ENCODE measurements at places on chromosomes 7 and 10.

DNA sequence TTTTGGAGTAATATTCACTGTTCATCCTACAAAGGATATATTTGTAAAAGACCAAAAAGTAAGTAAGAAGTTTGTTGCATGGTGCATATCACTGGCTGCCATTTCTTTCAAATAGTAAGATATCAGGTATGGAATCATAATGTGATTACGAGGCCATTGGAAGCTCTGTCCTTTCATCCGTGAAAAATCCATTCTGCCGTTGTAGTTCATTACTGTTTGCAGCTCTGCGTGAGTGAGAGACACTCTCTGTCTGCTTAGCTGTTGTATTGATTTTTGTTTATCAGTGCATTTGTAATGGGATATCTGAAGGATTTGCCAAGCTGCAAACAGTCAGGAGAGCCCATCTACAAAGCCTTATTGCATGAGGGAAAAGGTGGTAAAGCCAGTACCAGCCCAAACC, 44.1 kb upstream of the SLC39A12 start:
- no peak for DNase-seq

- no peak for DNase-seq
Measured at GRCh38 chr10:69803809-69804208, 2.1 kb downstream of the COL13A1 start.

GRCh38 chr10:44362866-44363711, 21.8 kb downstream of the CXCL12 start:
- DNase-seq = no peak

- no peak for DNase-seq
Measured at GRCh38 chr10:30052062-30052461, 7.3 kb downstream of the JCAD start.

DNA sequence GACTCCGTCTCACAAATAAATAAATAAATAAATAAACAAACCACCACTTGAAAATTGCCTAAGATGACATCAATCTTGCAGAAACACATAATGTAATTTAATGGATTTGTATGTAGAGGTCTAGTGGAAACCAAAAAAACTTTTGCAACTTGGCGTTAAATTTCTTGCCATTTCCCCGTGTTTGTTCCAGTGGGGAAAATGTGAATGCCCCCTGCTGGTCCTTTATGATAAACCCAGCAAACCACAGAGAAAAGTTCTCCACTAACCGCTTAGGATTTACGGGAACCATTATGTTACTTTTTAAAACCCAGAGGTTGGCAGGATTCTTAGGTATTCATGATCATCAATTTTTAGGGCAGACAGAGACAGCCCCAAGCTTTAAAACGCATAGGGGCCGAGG, 32.5 kb downstream of the LAMB4 start:
- DNase-seq = no peak

DNA sequence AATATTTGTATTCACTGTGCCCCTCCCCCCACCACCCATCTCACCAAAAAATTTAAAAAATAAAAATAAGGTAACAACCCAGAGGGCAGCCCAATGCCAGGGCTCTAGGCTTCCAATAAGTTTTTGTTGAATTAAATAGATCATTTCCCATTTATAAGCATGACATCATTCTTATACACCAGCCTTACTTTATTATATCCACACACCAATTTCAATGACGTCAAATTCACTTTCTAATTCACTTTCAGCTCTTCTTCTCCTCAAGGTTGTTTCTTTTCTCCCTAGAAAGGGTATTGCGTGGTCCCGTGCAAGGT, 1.2 kb upstream of the DKK1 start:
- DNase-seq = no peak

GRCh38 chr7:74013539-74014272, 14.3 kb upstream of the ELN start:
- DNase-seq = no peak

GRCh38 chr7:77716804-77717203, 20.5 kb downstream of the RSBN1L start:
- no peak for DNase-seq

GRCh38 chr7:81280531-81280930, 361.7 kb upstream of the SEMA3C start:
- DNase-seq = no peak

GRCh38 chr10:96613576-96613975, 26.8 kb upstream of the TM9SF3 start:
- no peak for DNase-seq

- DNase-seq = no peak
Measured at GRCh38 chr10:20108021-20108420, 291.8 kb downstream of the PLXDC2 start.

DNA sequence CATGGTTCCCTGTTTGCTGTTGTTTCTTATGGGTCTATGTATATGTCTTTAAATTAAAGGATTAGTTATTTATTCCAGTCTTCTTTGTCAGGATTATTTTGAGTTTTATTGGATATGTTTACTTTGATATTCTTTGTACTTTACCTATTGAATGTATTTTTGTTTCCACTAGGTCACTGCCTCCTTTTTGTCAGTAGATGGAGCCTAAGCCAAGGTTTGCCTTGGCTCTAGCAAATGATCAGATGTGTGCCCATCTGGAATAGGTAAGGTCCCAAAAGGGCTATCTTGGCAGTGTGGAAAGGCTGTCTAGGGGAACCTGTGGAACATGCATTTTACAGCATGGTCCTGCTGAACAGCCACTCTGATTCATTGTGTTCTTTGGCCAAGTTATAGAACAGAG, 337.3 kb upstream of the GHITM start:
- DNase-seq = no peak

DNA sequence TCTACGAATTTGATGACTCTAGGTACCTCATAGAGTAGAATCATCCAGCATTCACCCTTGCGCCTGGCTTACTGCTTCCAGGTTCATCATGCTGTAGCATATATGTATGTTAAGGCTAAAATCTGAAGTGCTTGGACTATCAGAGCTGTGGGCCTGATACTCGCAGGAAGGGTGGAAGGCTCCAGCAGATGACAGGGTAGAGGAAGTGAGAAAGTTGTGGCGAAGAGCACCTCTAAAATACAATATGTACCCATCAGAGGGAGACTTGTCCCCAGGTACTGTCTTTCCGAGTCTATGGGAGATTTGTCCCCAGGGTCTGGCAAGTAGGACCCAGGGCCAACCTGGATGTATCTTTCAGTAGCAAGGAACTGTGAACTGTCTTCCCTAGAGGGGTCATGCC, 48.1 kb upstream of the PLEKHA1 start:
- DNase-seq = no peak

DNA sequence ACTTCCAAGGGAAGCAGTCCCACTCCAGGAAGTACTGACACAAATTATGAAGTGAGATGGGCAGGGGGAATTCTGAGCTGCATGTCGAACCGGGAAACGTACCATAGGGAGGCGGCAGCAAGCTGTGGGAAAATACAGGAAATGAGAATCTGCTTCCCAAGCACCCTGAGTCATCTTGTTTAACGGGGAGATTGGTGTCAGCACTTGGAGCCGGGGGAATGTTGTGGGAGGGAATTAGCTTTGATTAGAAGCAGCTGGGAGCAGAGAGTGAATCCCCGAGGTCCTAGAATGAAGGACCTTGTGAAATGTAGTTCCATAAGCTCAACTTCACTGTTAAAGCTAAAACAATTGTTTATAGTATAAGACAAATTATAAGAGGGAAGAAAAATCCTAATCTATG, 141.4 kb upstream of the PRKCQ start:
- no peak for DNase-seq

DNA sequence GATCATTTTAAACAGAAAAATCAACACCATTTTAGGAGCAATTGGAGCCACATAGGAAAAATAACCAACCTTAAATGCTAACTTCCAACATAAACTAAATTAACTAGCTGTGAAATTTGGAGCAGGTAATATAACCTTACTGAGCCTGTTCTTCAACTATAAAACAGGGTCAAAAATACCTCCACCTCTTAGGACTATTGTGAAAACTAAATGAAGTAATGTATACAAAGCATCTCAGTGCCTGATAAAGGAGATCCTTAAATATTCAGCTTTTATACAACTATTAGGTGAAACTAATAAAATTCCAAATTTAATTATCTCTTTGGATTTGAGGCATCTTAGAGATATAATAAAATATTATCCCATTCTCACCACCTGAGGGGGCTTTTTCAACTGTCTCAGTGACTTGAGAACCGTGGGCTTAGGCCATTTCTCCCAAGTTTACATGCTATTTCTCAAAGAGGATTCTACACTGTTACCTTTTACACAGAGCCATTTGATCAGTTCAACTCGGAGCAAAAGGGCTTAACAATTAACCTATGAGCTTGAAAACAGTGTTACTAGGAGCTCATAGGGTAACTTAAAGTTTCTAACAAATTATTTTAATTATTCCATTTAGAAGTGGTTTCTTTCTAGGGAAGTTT, 165.0 kb upstream of the ASAH2 start:
- no peak for DNase-seq

DNA sequence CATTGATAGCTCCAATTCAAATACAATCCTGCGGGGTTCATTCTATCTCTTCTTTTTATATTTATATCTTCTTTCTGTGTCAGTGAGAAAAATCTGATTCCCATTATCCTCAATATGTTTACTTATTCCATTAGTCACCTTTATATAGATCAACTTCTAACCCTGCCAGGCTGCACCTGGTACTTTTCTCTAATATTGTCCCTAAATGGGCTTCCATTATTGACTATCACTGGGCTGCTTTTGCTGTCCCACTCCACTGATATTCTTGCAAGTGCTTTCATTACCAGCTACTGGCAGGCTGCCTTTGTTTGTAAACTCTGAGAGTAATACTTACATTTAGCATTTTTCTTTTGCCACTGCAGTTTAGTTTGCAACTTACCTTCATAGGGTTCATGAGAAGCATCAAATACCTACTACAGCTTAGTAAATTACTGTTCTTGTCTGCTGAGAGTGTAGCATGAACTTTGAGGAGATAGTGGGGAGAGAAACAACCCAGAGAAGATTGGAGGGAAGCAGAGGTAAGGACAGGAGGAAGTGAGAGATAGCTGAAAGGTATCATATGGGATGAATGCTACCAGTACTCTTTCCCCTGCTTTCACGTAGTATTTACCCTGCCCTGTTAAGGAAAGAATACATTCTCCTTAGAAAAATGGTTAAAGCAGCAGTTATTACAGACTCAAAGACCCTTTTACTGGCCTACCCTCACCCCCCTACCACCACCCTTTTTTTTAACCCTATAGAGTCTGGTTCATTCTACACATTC, 119.1 kb downstream of the PHTF2 start:
- DNase-seq = no peak

- no peak for DNase-seq
Measured at GRCh38 chr7:92613720-92614119, 23.5 kb upstream of the FAM133B start.

- no peak for DNase-seq
Measured at GRCh38 chr7:5477723-5478531, 54.3 kb upstream of the TNRC18 start.

- DNase-seq = no peak
Measured at GRCh38 chr7:112226701-112227276, 20.3 kb downstream of the ZNF277 start.

GRCh38 chr7:28123752-28124151, 56.8 kb downstream of the JAZF1 start:
- no peak for DNase-seq

GRCh38 chr7:893686-894085, 17.3 kb downstream of the GET4 start:
- no peak for DNase-seq

GRCh38 chr7:85829817-85830432, 643.1 kb upstream of the SEMA3D start:
- no peak for DNase-seq

GRCh38 chr7:149021725-149022062, 6.6 kb downstream of the PDIA4 start:
- DNase-seq = no peak

GRCh38 chr7:12233175-12233574, 22.1 kb downstream of the TMEM106B start:
- DNase-seq = no peak

DNA sequence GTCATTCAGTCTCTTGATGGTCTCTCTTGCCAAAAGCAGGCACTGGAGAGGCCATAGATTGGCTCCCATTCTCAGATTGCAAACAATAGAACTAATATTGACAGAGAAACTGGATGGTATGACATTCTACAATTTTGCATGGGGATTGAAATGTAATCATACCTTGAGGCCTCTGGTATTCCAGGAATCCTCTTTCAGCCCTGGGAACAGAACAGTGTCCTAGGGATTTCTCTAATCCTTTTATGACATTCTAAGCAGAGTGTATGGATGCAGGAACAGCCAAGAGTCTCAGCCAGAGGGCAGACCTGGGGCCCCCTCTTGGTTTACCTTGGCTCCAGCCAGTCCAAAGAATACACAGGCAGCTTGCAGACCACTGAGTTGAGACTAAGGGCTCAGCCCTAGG, 206.4 kb downstream of the KCNMA1 start:
- no peak for DNase-seq

- no peak for DNase-seq
Measured at GRCh38 chr7:128435327-128435686, 20.4 kb upstream of the HILPDA start.

GRCh38 chr10:47278152-47278473, 21.9 kb upstream of the GDF10 start:
- no peak for DNase-seq

DNA sequence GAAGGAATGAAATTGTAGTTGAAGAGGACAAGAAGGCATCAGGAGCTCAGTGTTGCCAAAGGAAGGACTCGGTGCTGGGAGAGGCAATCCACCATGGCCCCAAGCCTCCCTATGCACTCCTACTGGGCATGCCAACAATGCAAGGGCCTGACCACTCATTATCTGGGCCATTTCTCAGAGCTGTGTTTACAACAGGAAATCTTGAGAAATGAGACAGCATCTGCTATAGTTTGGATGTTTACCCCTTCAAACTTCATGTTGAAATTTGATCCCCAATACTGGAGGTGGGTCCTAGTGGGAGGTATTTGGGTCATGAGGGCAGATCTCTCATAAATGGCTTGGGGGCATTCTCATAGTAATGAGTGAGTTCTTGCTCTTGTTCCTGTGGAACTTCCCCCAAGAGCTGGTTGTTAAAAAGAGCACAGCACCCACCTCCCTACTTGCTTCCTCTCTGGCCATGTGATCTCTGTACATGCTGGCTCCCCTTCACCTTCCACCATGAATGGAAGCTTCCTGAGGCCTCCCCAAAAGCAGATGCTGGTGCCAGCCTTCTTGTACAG, 50.8 kb upstream of the AOAH start:
- no peak for DNase-seq

GRCh38 chr7:25084821-25085220, 40.2 kb downstream of the CYCS start:
- no peak for DNase-seq

DNA sequence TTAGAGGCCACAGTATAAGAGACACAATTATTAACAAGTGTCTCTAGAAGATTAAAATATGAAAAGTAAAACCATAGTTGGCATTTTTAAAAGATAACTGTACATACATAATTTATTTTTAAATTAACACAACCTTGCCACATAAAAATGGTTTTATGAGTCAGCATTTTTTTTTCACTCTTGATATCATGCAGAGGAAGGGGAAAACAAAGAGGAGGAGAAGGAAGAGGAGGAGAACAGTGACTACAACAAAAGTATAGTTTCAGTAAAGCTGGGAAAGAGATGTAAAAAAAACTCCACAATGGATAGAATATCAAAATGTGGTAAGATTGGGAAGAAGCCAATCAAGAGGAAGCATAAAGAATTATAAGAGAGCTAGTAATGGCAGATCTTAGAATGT, 34.0 kb downstream of the CH25H start:
- DNase-seq = no peak
